ENCODE measurements at places on chromosomes 6 and 20.

DNA sequence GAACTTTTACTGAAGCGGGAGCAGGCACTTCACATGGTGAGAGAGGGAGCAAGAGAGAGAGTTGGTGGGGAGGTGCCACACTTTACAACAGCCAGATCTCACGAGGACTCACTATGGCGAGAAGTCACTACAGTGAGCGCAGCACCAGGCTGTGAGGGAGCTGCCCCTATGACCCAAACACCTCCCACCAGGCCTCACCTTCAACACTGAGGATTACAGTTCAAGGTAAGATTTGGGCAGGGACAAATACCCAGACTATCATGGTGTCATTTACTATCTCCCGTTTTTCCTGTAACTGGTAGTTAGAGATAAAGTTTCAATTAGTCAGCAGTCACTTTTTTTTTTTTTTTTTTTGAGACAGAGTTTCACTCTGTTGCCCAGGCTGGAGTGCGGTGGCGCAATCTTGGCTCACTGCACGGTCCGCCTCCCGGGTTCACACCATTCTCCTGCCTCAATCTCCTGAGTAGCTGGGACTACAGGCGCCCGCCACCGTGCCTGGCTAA is 7.8 kb downstream of the RBCK1 start:
- no peak for DNase-seq

DNA sequence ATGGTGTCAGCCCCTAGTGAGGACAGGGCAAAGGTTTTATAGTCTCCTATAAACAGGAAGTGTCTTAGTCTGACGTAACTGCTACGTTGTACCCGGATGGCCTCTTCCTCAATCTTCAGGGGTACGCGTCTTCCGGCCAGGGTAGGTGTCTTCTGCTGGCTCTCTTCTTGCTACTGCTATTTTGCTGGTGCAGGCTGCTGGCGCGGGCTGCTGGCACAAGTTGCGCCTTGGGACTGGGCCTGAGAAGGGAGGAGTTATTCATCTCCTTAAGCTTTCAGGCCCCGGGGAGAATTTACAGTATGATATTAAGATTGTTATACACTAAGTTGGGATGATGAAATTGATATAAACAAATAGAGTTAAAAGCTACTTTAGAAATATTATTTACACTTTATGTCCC is 74.4 kb downstream of the HDGFL1 start:
- no peak for DNase-seq

GRCh38 chr6:34384321-34385153 is 7.9 kb downstream of the NUDT3 start:
- no peak for DNase-seq

- DNase-seq = no peak
Measured at GRCh38 chr20:33866398-33867100, 55.4 kb downstream of the CHMP4B start.

GRCh38 chr6:51648236-51648635 is 439.2 kb downstream of the PKHD1 start:
- DNase-seq = no peak

DNA sequence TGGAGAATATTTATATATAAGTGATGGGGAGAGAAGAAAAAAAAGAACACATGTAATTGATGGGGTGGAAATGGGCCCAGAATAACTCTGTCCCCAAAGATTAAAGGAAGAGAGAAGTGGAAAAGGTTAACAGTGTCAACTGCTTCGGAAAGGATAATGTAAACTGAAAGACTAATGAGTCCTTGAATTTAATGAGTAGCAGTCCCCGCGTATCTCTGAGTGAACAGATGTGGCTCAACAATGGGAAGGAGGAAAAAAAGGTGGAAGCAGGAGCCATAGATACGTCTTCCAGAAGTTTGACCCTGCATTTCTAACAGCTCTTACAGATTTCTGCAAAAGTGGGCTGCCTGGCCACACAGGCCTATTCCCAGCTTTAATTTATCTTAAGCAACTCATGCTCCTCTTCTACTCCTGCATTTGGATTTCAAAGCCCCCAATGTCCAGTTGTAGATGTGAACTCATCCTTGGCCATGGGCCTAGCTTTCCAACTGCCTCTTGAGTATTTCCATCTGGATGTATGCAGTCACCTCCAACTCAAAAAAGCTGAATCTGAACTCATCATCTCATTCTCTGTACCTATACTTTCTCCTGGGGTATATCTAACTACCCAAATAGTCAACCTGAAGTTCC is 61.3 kb downstream of the DST start:
- no peak for DNase-seq

DNA sequence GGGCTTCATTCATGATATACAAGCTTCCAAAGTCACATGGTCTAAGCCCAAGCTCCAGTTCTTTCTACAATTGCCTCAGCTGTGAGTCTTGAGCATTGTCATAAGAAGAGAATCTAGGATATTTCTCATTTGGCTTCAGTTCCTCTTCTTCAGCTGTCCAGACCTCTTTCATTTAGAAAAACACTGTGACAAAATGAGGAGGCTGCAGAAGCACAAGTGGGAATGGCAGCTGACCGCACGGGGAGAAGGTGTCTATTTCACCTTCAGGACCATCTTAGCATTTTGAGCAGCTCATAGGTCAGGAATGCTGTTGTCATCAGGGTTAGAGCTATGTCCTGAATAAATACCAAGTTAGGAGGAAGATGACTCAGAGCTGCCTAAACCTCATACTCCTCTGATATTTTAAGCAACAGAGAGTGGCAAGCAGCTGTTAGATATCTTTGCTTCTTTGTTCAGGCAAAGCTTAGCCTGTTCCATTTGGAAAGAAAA is 390.1 kb upstream of the CITED2 start:
- DNase-seq = no peak

Measured in NCI-H774 (cell line).